ENCODE measurements at places on chromosomes 7 and 10.

- DNase-seq, result no peak
Measured at GRCh38 chr7:30510124-30511075, 5.8 kb upstream of the GGCT start.

- no peak for DNase-seq
Measured at GRCh38 chr10:77713521-77714280, 76.1 kb upstream of the KCNMA1 start.

GRCh38 chr7:156722043-156722826 is 81.7 kb downstream of the RNF32 start:
- DNase-seq, result no peak

- DNase-seq, result no peak
Measured at GRCh38 chr10:6207658-6208057, 4.9 kb downstream of the PFKFB3 start.

GRCh38 chr10:62250594-62251198 is 17.9 kb downstream of the RTKN2 start:
- no peak for DNase-seq

DNA sequence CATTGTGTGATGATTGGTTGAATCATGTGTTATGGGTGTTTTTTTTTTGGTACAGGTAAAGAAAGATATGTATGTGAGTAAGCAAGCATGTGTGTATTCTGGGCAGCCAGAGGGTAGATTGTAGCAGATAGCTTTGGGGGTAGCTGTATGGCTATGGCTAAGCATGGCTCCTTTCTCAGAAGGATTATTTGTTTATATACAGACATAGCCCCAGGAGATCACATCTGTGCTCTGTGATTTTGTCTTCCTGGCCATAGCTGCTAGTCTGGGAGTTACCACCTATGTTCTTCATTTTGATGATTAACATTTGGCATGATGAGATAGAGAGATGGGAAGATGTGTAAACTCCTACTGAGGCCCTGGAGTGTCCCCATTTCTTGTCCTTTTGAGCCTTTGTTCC is 23.2 kb upstream of the ICA1 start:
- DNase-seq, result no peak

DNA sequence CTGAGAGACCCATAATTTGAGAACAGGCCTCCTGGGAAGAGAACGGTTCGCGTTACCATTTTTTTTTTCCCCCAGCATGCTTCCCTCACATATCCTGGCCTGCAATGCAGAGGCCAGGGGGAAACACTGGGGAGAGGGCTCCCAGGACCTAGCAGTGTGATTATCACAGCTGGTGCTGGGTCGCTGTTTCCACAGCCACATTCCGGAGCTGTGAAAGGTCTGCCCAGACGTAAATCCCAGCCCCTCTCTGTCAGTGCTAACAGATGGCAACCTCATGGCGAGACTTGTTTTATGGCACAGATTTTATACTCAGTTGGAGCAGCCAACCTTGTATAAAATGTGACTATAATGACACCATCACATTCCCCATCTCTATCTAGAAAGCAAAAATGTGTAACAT is 150.5 kb downstream of the PLXDC2 start:
- no peak for DNase-seq

DNA sequence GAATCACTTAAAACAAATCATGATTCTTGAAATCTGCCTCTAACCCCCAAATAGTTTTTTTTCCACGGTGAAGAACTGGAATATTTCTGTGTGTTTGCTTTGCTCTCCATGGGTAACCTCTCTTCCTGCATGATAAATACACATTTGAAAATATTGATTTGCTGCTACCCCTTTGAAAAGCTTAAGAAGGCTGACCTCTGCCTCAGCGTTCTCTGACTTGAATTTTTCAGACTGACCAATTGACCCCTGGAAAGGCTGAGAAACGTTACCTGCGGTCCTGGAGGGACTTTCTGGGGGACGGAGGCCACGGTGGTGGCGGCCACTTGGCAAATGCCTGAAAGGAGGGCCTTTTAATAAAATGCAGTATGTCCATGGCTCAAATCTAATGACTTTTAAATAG is 520.2 kb downstream of the LRMDA start:
- DNase-seq, result no peak

DNA sequence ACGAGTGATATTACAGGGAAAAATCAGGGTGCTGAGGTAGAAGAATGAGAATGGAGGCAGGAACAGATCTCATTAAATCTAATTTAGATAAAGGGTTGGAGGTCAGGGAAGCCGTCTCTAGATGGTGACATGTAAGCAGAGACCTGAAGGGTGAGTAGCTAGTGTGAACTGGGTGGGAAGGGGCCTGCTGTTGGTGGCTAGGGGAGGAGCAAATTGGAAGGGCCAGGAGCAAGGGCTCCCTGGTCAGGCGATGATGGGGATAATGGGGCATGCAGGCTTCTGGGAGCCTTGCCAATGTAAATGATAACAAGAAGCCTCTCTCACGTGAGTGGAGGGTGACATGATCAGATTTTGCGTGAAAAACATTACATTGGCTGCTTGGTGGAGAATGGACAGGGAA is 76.3 kb downstream of the WDFY4 start:
- no peak for DNase-seq

DNA sequence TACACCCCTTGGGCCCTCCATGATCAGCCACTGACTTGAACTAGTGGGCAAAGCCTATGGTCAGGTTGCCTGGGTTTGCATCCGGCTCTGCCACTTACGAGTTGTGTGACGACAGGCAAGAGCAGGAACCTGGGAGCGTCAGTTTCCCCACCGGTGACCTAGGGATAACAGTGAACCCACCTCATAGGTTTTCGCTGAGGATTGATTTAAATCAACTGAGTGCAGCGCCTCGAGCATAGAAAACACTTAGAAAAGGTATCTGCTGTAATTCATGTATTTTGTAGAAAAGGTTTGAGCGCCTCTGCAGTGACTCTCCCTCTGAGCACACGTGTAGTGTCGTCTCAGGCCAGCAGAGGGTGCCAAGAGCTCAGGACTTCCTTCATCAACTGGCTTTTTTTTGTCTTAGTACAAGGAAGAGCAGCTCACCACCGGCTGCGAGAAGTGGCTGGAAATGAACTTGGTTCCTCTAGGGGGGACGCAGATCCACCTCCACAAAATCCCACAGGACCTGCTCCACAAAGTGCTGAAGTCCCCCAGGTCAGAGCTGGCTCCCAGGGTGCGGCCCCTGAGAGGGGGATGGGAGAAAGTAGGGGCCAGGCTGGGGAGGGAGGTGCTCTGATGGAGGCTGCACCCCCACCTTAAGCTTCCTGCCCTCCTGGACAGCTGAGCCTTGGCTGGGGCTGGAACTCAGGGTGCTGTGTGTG is 27.7 kb downstream of the BTBD16 start:
- no peak for DNase-seq

DNA sequence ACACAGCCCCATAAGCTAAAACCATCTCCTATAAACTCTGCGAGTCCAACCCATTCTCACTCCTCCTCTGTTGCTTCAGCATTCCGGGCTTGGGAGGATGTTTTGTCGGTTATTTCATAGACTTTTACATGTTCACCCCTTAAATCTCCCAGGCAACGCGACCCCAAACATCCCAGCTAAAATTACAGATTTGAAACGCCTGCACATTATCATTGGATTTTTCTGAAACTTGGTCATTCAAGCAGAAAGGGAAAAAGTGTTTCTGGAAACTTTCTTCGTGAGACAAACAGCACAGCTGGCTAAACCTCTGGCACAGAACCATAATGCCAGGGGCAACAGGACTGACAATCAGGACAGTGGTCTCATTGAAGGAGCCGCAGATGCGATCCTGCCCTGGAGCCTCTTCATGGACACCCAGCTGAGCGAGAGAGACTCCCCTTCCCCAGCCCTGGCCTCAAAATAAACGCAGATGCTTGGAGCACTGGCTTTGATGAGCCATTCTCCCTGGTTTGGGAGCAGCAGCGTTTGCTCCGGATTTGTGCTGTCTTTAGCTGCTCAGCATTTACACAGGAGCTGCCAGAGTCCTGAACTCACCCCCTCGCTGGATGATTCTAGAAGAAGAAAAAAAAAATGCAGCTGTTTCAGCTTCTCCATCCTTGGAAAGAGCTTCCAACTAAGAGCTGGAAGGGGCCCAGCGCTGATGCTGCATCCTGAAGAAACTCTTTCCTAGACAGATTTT is 30.1 kb downstream of the AFAP1L2 start:
- no peak for DNase-seq

GRCh38 chr10:18044976-18045720 is 93.4 kb downstream of the SLC39A12 start:
- DNase-seq, result no peak

DNA sequence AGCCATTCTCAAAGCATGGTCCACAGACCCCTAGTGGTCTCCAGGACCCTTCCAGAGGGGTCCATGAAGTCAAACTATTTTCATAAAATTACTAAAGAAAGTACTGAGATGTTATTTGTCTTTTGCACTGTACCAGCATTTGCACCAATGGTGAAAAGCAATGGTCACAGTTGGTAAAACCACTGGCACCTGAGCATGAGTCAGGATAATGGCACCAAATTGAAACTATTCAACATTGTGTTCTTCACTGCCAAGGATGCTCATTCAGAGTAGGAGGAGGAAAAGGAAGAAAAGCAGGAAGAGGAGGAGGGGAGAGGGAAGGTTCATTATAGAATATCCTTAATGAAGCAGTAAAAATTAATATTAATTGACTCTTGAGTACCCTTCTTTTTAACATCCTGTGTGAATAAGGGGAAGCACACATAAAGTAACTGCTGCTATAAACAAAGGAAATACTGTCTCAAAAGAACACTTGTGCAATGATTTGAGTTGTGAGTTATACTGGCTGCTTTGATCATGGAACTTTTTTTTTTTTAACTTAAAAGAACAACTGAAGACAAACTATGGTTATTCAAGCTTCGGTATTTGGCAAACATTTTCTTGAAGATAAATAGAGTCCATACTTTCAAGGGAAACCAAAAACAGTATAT is 60.2 kb downstream of the MPP7 start:
- no peak for DNase-seq

DNA sequence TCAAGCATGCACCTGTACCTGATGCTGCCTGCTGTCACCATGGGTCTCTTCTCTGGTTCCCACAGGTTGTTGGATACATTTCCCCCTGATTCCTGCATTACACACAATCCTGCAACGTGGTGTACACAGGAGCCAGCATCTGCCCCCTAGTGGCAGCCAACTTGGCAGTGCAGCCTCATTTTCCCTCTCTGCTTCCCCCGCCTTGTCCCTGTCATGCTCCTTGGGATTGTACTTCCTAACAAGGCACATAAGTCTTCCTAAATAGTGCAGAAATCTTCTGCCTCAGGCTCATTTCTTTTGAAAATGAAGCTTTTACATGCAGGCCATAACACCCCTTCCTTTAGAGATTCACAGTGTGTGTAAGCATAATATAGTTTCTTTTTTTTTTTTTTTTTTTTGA is 387.5 kb downstream of the CCSER2 start:
- DNase-seq, result no peak

- no peak for DNase-seq
Measured at GRCh38 chr7:53422291-53422690, 386.9 kb downstream of the POM121L12 start.

DNA sequence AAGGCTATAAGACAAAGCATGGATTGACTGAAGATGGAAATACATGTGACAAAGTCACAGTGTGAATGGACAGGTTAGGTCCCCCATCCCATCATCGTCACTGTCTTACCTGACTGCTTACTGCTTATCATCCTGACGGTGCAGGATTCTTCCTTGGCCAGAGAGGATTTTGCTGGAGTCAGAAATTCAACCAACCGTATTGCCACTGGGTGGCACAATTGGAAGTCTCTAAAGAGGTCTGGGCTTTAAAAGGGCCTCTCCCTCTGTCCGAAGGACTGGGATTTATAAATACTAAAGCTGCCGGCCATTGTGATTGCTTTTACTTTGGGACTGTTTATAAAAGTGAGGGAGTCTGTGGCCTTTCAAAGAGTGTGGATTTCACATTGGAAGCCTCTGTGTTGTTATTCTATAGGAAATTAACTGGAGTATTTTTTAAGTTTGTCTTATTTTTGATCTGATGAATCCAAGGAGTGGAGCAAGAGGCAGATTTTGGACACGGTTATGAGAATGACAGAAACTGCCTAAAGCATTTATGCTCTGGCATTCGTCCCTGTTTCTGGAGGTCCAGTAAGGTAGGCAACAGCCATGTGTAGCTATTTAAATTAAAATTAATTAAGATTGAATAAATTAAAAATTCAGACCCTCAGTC is 113.3 kb upstream of the CREB5 start:
- peak; percentile 30 for DNase-seq

DNA sequence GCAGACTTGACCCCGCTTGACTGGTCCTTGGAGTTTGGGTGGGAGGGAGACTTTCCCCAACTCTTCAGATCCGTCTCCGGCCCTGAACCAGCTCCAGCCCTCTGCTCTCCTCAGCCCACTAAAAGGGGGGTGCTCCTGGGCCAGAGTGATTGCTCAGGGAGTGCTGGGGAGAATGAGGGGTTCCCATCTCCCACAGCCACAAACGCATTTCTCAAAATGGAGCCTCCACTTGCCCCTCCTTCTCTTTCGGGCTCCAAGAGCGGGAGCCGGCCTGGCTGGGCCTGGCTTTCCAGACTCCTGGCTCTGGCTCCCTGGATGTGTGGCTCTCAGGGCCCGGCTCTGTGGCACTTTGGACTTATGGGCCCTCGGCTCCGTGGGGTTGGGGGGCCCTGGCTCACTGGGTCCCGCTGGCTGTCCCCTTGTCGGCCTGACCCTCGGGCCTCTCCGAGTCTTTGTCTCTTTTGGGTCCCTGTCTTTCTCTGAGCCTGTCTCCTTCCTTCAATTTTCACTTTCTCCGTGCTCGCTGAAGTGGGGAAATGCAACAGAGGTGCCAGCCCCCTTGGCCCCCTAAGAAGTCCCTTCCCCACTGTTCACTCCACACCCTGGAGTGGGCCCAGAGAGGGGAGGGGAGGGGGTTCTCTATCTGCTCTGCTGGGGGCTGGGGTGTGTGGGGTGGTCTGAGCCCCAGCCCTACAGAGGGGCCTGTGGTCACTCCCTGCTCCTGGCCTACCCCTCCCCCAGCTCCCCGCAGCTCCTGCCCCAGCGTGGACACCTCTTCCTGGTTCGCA is 713 bp downstream of the LZTS2 start:
- DNase-seq, result no peak

DNA sequence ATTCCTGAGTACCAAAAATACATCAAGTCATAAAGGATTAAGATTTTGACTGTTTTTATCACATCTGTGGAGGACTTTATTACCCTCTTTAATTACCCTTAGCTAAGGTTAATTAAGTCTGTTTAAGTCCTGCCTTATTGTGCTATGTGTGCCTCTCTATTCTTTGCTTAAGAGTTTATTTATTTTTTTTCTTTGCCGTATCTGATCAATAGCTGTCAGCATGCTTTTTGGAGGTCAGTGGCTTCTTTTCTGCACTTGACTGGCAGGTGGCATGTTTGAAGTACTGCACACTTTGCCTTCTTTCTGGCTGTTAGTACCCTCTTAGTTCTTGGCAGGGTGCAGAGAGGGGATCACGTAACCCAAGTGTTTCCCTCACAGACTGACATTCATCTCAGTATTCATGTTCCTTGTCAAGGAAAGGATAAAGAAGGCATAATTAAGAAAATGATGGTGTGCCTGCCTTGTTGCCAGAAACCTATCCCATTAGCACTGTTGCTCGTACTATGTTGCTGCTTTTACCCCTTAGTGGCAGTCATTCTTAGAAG is 225.8 kb downstream of the EXOC4 start:
- DNase-seq, result no peak

- DNase-seq, result no peak
Measured at GRCh38 chr7:73560109-73560835, 2.8 kb upstream of the BCL7B start.

- peak; percentile 10 for DNase-seq
Measured at GRCh38 chr7:86598311-86598710, 45.4 kb upstream of the GRM3 start.

- DNase-seq, result no peak
Measured at GRCh38 chr7:150665089-150665748, 20.3 kb upstream of the GIMAP2 start.

GRCh38 chr7:82685214-82685613 is 241.6 kb upstream of the CACNA2D1 start:
- DNase-seq, result no peak

Measured in LNCaP clone FGC (cell line).